ENCODE measurements at places on chromosomes 5 and 9.

GRCh38 chr5:116739571-116739970, 164.9 kb upstream of the SEMA6A start:
- no peak for DNase-seq

DNA sequence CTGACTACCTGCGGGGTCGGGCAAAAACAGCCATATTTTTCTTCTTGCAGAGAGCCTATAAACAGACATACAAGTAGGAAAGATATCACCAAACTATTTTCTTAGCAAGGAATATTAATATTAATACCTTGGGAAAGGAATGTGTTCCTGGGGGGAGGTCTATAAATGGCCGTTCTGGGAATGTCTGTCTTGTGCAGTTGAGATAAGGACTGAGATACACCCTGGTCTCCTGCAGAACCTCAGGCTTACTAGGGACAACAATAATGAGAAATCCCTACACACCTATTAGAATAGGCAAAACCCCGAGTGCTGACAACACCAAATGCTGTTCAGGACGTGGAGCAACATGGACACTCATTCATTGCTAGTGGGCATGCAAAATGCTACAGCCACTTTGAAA, 297.2 kb downstream of the DRD1 start:
- no peak for DNase-seq

DNA sequence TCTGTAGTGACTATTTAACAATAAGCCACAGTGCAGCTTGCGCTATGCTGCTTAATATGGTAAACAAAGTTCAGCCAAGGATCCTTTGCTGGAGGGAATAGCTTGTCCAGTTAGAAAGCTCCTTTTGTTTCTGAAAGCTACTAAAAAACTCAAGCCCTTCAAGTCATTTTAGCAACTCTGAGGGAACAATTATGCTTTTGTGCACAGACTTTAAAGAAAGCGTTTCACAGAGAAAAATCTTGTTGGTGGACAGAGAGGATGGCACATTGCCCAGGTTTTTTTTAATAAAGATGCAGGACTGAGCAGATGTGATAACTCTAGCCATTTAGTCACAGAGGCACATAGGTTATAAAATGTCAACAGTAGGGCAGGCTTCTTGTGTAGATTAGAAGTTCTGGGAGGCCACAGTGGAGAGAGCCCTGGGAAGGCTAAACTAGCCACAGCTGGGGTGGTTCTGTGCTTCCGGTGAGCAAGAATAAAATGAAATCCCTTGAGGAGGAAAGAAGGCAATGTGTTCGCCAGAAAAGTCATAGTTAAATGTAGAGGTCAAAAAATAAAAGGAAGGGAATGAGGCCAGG, 63.4 kb downstream of the ALDH7A1 start:
- no peak for DNase-seq

GRCh38 chr9:71797266-71797665, 29.0 kb upstream of the CEMIP2 start:
- DNase-seq: no peak

- no peak for DNase-seq
Measured at GRCh38 chr9:19551124-19551929, 142.5 kb downstream of the ACER2 start.

DNA sequence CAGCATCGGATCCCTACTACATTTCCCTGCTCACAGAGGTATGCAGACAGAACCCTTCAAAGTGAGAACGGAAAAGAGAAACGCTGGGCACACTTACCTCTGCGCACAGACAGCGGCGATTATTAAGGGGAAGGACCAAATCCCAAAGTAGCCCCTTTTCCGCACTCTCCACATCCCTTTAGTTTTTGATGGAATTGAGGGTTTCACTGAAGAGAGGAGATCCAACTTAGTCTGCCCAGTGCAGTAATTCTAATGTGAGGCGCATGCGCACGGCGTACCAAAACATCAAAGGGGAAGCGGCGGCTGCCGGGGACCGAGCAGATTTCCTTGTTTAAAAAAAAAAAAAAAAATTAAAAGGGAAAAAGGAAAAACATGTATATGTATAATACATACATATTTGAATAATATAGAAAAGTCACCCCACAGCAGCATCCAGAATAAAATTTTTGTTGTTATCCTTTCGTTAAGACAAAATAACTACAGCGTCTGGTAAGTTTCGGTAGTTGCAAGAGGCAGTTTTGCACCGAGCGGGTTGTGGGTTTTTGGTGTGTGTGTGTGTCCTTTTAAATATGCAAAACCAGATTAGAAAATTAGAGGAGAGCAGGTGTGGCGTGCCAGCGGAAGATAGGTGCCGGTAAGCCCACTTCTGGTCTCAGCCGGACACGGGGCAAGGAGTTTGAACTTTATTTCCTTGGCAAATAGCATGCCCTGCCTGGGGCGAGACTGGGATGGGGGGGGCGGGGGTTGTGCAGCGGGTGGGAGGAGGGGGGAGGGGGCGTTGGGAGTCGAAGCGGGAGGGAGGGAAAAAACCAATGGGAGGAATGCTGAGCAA, at the start of gene GABRB2:
Gene GABRB2 (minus strand): TSS at position 256 of the 832 bp plus-strand sequence. CDS start 82 bp downstream, at position 174.
- DNase-seq: no peak

- no peak for DNase-seq
Measured at GRCh38 chr5:123755653-123756317, 243.8 kb downstream of the CSNK1G3 start.

- DNase-seq: no peak
Measured at GRCh38 chr5:141848744-141849414, 29.3 kb downstream of the PCDH1 start.

DNA sequence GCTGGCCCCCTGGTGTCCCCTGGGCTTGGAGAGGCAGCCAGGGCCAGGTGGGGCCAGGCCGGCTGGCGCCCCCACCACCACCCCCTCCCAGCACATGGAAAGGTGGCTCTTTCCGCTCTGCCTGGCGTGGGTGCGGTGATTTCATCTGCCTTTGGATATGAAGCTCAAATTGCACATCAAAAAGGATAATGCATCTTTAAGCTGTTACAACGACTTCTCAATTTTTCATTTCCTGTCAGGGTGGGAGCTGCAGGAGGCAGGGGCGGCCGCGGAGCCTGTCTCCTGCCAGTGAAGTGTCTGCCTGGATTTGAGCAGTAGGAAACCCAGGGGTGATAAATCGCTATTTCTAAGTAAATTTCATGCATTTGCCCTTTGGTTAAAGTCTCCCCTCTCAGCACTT, 169.2 kb upstream of the MVB12B start:
- no peak for DNase-seq

DNA sequence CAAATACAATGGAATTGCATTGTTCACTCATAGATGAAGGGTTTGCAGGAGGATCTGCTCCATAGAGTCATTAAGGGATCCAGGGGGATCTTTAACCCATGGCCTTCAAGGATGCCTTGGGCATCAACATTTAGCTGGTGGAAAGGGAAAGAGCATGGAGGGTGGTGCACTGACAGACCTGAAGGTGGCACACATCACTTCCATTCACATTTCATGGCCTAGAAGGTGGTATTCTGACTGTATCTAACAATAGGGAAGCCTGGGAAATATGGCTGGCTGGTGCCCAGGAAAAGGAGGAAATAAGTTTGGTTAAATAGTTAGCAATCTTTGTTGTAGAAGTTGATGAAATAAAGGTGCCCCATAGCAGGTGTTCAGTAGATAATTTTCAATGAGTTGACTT, 230.2 kb downstream of the CD180 start:
- no peak for DNase-seq

DNA sequence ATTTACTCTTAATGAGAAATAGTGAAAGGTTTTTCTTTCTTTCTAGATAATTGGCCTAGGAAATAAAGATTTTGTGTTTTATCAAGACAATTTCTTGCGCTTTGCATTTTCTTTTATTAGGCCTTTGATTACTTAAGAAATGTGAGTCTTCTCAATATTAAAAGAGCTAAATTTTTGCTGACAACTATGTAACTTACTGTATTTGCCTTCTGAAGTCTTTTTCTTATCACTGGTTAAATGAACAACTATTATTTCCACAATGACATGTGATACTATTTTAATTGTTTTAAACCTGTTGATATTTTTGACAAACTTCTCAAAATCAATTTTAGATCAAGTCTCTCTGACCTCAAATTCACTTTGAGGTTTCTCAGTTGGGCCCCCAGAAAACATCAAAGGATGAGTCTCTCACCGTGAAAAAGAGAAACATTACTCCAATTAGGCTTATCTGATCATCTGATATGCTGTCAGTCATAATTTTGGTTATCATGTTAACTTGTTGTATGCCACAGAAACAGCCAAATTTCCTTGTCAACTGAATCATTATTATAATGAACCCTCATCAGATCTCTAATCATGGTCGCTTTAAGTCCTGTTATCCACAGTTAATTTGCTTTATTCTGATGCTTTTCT, 48.8 kb downstream of the RAPGEF1 start:
- no peak for DNase-seq

- no peak for DNase-seq
Measured at GRCh38 chr5:136425921-136426320, 60.6 kb upstream of the TRPC7 start.

GRCh38 chr9:1053986-1054425, 3.8 kb downstream of the DMRT2 start:
- no peak for DNase-seq

DNA sequence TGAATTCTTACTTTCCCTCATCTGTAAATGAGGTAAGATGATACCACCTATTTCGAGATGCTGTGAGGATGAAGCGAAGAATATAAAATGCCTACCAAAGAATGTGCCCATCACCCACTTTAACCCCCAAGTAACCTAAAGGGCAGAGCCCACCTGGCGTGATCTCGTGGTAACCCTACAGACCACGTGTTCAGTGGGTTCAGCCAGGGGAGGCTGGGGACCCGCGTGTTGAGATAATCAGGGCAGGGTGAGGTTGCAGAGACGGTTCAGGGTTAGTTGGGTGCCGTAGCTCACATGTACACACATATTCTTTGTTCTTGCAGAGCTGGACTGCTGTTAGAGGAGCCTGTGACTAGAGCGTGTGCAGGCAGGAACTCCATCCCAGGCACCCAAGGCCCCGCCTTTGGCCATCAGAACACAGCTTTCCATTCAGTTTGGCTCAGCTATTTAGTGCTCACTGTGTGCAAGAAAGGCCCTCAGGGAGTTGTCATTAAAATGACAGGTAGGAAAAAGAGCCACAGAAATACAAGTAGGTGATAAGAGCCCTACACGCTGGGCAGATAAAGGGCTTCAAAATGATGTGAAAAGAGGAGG, 56.5 kb upstream of the HAND1 start:
- no peak for DNase-seq

- DNase-seq: no peak
Measured at GRCh38 chr5:134857401-134857800, 11.6 kb downstream of the C5orf24 start.

GRCh38 chr5:131959906-131960305, 14.4 kb upstream of the MEIKIN start:
- DNase-seq: no peak

DNA sequence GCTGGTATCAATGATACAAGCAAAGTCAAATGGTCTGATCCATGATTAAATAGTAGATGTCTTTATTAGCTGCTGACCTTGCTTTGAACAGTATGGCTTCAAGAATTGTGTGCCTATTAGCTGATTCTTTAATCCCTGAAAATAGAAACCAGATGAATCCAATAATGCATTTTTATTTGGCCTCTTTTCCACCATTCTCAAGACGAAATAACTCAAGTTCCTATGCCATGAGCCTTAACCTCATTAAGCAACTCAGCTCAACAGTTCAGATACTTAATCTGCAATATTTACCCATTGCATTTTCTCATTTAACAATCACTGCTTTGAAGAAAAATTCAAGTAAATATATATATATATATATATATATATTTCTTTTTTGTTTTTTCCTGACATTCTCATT, 588.6 kb upstream of the MEF2C start:
- no peak for DNase-seq

DNA sequence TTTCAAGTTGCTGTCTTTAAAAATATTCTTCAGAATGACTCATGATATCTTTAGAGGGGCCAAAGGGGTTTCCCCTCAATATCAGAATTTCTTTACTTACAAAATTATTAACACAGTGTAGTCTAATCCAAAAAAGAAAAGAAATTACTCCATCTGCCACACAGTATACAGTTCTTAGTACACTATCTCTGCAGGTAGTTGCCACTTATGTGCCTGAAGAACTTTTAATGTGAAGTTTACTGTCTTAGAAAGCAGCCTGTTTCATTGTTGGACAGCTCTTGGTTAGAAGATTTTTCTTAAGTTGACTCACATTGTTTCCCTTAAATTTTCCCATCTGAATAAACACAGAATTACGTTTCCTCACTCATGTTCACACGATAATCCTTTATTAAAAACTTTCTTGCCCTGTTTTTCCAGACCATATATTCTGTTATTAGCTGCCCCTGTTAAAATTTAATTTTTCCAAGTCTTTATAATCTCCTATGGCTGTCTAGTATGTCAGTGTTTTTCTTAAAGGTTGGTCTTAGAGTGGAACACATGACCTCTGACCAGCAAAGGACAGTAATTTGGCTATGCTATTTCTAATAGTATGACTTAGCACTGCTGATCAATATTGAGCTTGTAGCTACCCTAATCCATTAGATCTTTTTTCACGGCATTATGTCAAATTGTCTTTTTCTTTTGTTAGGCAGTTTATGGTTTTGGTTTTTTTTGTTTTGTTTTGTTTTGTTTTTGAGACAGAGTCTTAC, 21.8 kb upstream of the FKTN start:
- DNase-seq: no peak

- DNase-seq: no peak
Measured at GRCh38 chr9:91978740-91979414, 28.8 kb upstream of the ROR2 start.

DNA sequence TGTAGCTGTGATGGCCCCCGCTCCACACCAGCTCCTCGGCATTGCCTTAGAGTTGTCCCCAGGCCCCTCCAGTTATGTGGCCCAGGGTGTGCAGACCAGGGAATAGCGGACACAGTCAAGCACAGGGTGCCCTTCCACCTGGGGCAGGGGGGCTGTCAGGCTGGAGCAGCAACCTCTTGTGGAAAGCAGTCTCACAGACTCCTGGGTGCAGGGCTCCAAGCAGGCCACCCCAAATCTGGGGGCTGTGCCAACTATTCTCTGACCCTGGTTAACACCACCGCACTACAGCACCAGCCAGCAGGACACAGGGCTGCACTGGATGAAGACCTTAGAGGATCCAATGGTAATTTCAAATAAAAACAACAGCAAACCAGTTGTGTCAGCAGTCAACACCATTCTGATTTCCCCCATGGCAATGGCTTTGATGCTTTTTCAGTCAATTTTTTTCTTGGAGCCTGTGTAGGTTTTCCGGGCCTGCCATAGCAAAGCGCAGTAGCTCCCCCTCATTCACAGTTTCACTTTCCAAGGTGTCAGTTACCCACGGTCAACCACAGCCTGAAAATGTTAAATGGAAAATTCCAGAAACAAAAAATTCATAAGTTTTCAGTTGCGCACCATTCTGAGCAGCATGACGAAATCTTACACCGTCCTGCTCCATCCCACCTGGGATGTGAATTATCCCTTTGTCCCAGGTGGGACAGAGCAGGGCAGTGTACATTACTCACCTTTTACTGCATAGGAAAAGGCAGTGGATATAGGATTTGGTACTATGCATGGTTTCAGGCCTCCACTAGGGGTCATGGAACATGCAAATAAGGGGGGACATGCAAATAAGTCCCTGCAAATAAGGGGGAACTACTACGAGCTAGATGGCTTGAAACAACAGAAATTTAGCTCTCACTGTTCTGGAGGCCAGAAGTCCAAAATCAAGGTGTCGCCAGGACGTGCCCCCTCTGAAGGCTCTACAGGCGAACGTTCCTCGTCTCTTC, 49.0 kb downstream of the C5orf15 start:
- DNase-seq: no peak

- DNase-seq: no peak
Measured at GRCh38 chr5:55966284-55966683, 28.5 kb downstream of the IL6ST start.

- DNase-seq: no peak
Measured at GRCh38 chr5:157197086-157197485, 16.4 kb downstream of the ITK start.

GRCh38 chr5:148776261-148776660, 50.1 kb upstream of the ADRB2 start:
- DNase-seq: no peak

GRCh38 chr5:27875148-27875547, 836.8 kb upstream of the CDH9 start:
- no peak for DNase-seq

Data from cerebellar nuclear complex (tissue), 1 donor.